NCI-H774 (cell line): ENCODE measurements at places on chromosomes 12 and 14.

GRCh38 chr12:107500307-107500706, 185.3 kb upstream of the PWP1 start:
- DNase-seq: no peak

- no peak for DNase-seq
Observed at GRCh38 chr12:661720-662486, 1.3 kb downstream of the NINJ2 start.

- DNase-seq: no peak
Observed at GRCh38 chr12:47302111-47302671, 222.4 kb upstream of the AMIGO2 start.

DNA sequence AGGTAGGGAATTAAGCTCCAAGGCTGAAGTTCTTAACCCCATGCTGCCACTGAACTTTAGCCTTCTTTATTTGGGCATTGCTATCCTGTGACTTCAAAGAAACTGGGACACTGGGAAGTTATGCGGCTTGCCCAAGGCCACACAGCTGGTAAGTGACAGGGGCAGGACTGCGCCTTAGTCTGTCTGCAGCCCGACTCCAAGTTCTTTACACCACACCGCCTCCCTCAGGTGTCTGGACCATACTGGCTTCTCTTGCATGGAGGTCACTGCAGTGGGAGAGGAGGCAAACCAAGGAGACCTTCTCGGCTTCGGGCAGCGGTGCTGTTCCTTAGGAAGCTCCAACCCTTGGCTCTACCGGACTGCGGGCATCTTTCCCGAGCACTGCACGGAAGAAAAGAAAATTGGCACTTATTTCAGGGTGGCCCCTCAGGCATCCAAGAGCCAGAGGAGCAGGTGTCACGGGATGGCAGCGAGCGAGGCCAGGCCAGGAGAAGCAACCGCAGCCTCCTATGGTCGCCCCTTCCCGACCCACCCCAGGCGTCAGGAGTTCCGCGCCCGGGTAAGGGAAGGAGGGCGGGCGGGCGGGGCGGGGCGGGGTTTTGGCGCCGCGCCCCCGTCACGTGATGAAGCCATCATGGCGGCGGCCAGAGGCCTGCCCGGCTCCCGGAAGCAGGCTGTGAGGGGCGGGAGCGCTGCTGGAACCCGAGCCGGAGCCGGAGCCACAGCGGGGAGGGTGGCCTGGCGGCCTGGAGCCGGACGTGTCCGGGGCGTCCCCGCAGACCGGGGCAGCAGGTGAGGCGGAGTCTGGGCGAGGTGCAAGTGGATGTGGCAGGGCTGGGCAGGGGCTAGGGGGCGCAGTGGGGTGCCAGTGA, 16.4 kb upstream of the ESPL1 start:
- DNase-seq: peak; percentile 84

- DNase-seq: no peak
Observed at GRCh38 chr12:5794156-5794555, 150.9 kb downstream of the ANO2 start.

DNA sequence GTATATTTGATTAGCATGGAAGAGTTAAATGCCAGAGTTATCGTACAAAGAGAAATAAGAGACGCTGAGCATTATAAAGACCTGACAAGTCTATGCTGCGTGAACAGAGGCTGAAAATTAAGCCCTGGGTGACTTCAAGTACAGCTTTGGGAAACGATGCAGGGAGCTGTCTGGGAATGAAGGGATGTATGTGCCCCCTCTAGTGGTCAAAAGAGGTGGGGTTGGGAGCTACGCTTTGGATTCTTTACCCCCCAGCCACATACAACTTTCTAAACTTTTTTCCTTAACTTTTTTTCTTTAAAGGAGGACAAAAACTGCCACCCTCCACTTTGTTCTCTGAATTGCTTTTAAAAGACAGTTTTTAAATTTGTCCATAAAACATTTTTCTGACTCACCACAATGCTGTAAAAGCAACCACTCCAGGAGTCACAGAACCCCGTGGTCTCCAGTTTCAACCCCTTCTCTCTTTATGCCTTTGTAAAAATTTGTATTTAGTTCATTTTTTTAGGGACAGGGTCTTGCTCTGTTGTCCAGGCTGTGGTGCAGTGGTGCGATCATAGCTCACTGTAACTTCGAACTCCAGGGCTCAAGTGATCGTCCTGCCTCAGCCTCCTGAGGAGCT, 59.4 kb downstream of the ZNF664 start:
- DNase-seq: peak; percentile 35

- no peak for DNase-seq
Observed at GRCh38 chr12:6934110-6934509, 6.4 kb downstream of the ATN1 start.

- DNase-seq: no peak
Observed at GRCh38 chr12:93429448-93429847, 12.3 kb downstream of the UBE2N start.

DNA sequence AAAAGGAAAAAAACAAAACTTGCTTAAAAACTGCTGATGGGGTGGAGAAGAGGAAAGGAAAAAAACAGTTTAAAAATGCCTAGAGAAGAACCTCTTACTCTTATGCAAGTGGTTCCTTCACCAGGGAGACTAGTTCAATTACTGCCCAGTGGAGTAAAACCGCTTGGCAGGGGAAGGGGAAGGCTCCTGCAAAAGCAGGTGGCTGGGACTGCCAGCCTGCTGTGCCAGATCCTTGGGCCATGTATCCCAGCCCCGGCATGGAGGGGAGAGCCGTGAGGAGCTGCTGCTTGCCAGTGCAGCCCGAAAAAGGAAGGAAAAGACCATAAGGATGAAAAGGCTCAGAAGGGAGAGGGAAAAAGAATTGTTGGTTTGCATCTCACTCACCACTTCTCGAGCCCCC, 123.0 kb downstream of the FSCB start:
- DNase-seq: no peak

GRCh38 chr12:46874642-46875041, 48.8 kb upstream of the SLC38A4 start:
- DNase-seq: no peak

DNA sequence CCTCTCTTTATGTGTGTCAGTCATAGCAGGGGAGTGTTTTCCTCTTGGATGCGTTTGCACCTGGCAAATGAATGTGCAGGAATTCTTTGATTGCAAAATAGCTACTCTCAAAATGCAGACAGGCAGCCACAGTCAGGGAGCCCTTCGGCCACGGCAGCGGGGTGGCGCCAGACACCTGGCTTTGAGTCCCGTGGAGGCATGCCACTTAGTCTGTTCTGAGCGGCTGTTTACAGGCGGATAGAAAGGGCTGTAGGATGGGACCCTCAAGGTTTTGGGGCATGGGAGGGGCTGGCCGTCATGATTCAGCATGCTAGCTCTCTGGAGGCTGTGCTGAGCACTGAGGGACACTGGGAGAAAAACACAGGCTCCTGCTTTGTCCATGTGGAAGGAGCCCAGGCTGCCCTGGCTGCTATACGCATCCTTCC, 117.1 kb downstream of the SLC25A47 start:
- DNase-seq: peak; percentile 74

DNA sequence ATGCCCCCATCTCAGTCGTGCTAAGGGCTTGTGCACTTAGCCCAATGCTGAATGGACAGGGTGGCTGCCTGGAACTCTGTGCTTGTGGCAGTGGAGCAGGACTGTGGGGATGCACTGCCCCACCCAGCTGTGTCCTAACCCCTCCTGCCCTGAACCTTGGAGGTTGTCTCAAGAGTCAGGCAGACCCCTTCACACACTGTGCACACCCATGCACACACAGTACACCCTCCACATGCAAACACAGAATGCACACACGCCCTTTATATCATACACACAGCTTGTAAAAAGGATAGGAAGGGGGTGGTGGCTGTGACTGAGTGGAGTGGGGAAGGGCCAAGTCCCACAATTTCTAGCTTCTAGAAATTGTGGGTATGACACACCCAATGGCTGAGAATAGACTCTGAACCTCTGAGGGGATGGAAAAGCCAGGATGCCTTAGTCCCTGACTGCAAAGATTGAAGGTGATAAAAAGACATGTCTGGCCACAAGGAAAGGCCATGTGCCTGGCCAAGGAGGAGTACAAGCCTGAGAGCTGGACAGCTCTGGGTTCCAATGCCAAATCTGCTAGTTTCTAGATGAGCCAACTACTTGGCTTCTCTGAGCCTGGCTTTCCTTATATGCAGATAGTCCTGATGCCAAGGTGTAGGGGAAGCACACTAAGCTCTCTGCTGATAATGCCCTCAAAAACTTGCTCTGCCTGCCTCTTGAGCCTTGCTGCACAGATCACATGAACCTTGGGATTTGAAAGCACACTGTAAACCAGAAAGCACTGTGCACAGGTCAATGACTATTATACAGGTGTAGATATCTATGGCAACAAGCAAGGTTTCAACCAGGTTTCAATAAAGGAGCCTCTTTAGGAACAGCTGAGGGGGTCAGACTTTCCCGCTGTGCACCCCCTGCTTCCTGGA, 8.4 kb downstream of the KRT8 start:
- DNase-seq: no peak

- DNase-seq: no peak
Observed at GRCh38 chr14:69953266-69953915, 74.2 kb downstream of the SMOC1 start.

GRCh38 chr12:1445807-1446206, 148.6 kb downstream of the FBXL14 start:
- no peak for DNase-seq

DNA sequence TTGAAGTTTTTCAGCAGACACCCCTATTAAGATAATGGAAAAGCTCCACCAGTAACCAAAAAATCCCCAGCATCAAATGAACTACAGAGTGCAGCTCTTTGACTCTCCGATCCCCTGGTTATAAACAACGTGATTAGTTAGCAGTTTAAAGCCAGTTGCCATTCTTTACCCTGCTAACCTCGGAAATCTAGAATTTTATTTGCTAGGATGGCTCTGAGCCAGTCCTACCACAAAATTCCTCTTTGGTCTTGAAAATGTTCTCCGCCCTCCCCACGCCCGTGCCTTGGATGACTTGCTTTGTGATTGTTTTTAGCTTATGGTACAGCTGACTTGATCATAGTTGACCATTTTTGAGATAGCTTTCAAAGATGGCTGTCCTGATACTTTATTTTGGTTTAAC, 1.2 kb downstream of the KLHDC2 start:
- DNase-seq: no peak

DNA sequence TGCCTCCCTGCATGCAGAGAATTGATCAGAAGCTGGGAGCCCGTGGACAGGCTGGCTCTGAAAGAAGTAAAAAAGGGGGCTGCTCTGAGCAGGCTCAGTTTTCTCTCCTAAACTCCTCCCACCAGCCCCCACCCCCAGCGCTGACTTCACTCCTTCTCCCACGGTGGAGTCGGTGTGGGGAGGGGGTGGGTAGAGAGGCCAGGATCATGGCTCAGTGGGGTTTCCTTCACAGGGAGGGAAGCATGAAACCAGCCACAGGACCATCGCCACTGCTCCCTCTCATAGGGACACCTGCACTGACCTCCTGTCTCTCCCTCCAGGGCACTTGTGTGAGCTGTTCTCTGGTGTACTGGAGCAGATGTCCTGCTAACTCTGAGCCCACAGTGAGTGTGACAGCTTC, 78.9 kb downstream of the STAB2 start:
- no peak for DNase-seq
